ENCODE measurements at places on chromosomes 2 and 18.

- no peak for DNase-seq
Observed at GRCh38 chr2:238855299-238855698, 7.4 kb downstream of the TWIST2 start.

GRCh38 chr18:21602299-21602587 is 1.7 kb upstream of the ESCO1 start:
- DNase-seq, result peak; percentile 67

- no peak for DNase-seq
Observed at GRCh38 chr18:63545000-63545399, 2.8 kb downstream of the SERPINB12 start.

DNA sequence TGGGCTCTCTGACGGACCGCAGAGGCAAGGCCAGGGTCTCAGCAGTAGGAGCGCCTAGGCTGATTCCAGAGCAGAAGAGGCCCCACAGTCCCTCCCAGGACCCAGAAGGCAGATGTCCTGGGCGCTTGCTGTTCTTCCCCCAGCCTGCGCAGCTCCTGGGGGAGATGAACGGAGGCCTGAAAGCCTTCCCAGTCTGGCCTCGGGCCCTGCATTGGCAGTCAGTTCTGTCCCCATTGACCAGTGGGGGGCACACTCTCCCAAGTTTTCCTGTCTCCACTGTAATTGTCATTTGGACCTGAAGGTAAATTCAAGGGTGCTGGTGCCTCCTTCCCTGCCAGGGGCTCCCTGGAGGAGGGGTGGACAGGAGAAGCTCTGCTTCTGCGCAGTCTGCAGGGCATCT is 345.7 kb downstream of the CYP26B1 start:
- DNase-seq, result no peak

DNA sequence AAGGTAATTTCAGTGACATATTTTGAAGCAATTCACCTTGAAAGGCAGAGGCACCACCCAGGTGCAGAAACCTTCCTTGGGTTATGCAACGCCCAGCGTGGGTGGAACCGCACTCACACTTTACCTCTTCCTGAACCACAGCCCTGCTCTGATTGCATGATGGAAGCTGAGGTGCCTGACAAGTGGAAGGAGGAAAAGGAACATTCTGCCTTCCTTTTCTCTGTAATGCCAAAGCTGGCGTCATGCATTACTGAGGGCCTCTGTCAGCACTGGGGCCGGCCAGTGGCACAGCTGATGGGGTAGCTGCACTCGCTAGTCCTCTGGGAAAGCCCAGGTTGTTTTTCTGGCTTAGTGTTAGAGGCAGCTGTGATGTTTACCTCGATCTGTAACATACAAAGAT is 266.5 kb downstream of the NEDD4L start:
- no peak for DNase-seq

GRCh38 chr18:48637081-48637990 is 98.5 kb downstream of the CTIF start:
- DNase-seq, result no peak

GRCh38 chr2:233700028-233700635 is 7.4 kb downstream of the UGT1A6 start:
- no peak for DNase-seq

DNA sequence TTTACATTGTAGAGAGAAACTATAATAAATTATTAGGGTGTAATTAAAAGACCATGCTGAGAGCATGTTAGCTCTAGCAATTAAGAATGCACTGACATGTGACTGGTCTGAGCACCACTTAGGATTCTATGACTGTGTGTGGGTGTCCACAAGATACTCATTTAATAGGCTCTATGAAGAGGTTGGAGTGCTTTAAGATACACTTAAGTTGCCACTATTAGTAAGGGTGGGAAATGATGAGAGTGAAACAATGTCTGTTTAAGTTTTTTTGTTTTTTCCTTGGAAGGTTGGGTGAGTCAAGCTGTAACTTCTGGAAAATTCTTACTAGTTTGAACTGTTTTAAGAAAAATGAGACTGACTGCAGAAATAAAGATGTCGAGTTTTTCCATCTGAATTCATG is 1.8 kb upstream of the FAP start:
- no peak for DNase-seq

- no peak for DNase-seq
Observed at GRCh38 chr2:132489150-132489549, 72.5 kb downstream of the GPR39 start.

DNA sequence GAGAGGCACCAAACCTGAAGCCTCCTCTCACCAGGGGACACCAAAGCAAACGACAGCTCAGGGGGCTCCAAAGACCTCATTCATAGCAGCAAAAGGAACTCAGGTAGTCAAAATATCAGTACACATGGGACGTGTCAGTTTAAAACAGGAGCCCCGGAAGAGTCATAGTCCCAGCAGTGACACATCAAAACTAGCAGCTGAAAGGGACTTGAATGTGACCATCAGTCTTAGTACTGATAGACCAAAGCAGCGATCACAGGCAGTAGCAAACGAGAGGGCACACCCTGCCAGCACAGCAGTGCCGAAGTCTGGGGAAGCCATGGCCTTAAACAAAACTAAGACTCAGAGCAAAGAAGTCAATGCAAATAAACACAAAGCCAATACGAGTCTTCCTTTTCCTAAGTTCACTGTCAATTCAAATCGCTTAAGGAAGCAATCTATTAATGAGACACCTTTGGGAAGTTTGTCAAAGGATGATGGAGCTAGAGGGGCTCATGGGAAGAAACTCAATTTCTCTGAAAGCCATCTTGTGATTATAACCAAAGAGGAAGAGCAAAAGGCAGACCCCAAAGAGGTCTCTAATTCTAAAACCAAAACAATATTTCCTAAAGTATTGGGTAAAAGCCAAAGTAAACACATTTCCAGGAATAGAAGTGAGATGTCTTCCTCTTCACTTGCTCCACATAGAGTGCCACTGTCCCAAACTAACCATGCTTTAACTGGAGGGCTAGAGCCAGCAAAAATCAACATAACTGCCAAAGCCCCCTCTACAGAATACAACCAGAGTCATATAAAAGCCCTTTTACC is 1.2 kb downstream of the GALNT5 start:
- DNase-seq, result no peak

DNA sequence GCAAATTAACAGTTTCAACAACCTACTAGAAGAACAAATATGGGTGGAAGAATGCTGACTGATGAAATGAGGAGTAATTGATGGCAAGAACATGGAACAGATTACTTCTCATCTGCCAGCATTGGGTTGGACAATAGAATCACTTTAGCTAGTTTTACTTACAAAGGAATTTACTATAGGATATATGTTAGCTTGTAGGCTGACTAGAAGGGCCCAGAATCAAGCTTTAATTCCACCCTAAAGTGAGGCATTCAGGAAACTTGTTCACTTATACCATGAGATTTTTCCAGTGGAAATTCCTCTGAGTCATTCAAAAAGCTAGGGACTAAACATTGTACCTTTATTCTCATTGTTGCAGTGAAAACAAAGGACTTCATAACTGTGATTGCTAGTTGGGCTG is 5.0 kb upstream of the ZSWIM2 start:
- no peak for DNase-seq
